ENCODE measurements at places on chromosomes 5 and 9.

GRCh38 chr5:123007754-123008153 is 28.8 kb downstream of the PPIC start:
- DNase-seq = no peak

DNA sequence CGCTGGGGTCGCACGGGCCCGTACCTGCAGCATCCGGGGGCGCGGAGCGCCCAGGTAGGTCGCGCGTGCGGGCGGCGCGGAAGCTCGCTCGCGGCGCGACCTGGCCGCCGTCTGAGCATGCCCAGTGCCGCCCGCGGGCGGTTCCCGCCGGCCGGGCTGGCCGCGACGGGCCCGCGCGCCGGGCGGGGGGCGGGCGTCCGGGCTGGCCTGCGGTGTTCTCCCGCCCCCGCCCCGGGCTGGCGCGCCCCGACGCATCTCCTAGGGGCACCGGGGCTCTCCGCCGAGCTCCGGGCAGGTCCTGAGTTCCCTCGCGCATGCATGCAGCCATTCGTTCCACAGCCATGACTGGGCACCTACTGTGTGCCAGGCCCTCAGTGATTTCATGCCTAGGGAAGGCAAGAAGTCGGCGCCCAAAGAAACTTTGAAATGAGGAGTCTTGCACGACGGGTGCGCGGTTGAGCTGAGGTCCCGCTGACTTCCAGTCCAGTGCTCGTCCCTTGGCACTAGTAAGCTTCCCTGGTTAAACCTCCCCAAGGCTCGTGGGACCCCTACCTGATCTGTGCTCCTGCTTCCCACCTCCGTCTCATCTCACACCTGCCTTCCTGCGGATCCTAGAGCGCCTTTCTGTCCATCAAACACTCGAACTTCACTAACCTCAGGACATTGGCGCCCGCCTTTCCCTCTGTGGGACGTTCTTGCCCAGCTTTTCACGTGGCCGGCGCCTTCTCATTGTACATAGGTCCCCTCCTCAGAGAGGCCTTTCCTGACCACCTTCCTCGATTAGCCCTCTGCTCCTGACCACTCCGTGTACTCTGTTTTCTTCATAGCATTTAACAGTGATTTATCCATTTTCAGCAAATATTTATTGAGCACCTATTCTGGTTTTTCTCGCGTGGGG is at the start of gene PTPN3:
TSS of gene PTPN3 (minus strand) at position 113 of the 898 bp plus-strand sequence. CDS start 34,873 bp downstream, outside the sequence.
- no peak for DNase-seq

DNA sequence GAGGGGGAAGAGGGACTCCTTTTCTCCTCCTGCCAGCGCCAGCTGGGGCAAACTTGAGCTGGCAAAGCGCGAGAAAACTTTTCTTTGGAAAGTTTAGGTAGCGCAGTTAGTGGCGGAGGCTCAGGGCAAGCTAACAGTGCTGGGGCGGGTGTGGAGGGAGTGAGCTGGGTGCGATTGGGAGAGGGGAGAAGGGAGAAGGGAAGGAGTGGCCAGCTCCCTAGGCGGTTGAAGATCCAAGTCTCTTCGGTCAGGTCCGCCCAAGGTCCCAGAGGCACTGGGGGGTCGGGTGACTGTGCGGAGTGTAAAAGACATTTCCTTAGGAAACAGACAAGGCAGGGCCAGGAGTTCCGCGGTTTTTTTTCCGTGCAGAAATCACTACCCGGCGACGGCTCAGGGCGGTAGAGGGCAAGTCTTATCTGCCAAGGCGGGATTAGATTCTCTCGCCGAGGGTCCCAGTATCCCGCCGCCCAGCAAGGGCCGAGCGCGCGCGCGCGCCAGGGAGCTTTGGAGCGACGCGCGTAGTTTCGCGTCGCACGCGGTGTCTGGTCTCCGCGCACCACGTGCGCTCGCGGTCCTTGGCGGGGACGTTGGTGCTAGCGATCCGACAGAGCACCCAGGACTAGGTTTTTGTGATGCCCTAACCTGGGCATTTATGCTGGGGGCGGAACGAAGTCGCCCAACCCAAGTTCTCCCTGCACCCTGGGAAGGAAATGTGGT is 33.6 kb upstream of the NFIB start:
- peak; percentile 15 for DNase-seq

DNA sequence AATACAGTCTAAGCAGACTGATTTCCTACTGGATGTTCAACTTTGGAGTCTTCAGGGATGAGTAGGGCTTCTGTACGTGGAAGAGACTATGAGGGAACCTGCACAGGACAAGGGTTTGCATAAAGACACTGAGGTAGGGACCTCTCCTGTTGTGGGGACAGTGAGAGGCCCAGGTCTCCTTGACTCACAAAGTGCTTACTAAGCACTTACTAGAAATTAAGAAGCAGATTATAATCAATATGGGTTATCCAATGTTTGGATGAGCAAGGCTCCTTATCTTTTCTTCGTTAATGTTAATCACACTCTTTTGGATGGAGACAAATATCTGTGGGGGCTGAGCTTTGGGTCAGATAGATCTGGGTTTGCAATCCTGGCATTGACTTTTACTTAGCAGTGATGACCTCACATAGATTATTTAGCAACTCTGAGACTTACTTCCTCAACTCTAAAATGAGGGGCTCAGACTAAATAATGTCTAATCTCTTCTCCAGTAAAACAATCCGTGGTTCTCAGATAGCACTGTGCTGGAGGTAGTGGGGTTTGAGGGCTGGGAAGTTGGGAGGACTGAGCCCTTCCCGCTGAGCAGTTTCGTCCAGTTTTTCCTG is 45.9 kb downstream of the PDCD1LG2 start:
- no peak for DNase-seq

DNA sequence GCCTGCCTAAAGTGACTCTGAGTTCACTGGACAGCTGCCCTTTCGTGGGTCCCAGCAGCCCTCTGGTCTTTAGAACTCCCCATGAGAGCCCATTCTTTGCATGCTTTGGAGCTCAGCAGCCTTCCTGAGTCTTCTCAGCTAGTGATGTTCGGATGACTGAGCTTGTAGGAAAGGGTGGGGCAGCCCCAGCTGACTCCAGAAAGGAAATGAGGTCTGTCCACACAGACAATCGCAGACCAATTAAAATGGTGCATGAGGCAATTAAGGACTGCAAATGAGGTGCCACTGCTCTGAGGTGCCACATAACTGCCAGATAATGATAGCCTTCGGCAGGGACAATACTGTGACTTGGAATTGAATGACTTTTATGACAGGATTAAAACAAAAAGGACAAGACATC is 25.4 kb upstream of the TOMM5 start:
- peak; percentile 0 for DNase-seq

- DNase-seq = peak; percentile 30
Measured at GRCh38 chr5:93092349-93093105, 488.5 kb downstream of the NR2F1-AS1 start.

DNA sequence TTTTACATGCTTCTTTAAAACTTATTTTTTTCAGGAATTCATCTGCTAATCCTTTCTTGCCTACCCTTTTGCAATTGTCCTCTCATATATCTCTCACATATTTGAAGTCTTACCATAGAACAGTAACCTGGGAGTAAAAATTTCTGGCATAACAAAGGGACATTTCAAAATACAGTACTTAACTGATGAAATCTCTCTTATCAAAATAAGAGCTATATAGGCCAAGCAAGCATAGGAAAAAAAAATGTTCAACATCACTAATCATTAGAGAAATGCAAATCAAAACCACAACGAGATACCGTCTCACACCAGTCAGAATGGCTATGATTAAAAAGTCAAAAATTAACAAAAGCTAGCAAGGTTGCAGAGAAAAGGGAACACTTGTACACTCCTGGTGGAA is 2062.7 kb upstream of the CDH6 start:
- no peak for DNase-seq

DNA sequence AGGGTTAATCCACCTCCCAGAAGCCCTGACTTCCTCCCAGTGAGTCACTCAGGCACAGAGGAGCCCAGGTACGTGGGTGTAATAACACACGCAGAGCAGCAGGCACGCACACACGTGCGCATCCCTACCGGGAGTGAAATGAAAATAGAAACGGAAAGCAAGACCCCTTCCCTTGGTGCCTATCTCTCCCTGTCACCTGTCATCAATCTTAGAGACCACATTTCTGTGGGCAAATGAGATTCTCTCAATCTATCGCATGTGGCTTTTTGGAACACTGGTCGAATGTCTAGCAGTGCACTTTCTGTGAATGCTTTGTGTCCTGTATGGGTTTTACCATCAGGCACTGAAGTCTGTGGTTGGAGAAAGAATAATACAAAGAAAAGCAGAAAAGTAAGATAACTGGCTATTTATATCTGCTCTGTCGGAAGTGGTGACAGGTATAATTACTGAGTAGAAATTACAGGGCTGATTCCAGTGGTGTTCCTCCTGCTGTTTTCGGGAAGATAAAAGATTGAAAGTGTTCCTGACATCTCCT is 137.7 kb upstream of the GRIA1 start:
- no peak for DNase-seq

DNA sequence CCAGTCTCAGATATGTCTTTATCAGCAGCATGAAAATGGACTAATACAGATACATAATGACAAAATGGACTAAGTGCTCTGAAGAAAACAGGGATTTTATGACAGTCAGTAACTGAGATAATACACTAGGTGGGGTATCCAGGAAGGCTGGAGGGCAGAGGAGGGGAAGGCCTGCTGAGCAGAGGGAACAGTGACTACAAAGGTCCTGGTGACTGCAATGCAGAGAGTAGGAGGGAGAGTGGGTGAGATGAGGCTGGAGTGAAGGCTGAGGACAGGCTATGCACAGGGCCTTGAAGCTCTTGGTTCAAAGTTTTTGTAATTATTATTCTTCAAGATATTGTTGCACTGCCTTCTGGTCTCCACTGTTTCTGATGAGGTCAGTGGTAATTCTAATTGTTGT is 4.9 kb downstream of the ACOT12 start:
- DNase-seq = no peak

GRCh38 chr5:107251151-107251550 is 419.6 kb downstream of the EFNA5 start:
- no peak for DNase-seq

DNA sequence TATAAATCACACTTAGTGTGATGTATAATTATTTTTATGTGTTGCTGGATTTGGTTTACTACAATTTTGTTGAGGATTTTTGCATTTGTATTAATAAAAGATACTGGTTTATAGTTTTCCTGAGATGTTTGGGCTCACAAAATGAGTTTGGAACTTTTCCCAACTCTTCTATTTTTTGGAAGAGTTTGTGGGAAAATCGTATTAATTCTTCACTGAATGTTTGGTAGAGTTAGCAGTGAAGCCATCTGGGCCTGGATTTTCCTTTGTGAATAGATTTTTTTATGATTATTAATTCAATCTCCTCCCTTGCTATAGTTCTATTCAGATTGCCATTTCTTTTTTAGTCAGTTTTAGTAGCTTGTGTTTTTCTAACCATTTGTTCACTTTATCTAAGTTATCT is 201.7 kb upstream of the NFIL3 start:
- no peak for DNase-seq

GRCh38 chr5:69374911-69375446 is 5.4 kb downstream of the RAD17 start:
- no peak for DNase-seq

DNA sequence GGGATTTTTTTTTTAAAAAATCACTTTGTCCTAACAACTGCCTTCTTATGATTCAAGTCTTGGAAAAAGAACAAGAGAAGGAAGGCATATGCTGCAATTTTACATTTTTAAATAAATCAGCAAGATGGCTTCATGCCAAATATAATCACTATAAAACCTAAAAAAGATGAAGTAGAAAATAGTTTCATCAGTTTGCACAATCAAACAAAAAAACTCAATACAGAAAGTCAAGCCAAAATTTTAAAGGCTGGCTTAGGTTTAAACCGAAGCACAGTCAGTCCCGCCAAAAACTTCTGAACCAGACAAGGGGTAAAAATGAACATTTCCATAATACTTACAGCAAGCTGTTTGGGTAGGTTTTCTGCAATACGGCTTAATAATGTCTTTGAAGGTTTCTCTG is 57.3 kb downstream of the ZFR start:
- DNase-seq = no peak

GRCh38 chr9:82584349-82584863 is 478.5 kb downstream of the RASEF start:
- no peak for DNase-seq

DNA sequence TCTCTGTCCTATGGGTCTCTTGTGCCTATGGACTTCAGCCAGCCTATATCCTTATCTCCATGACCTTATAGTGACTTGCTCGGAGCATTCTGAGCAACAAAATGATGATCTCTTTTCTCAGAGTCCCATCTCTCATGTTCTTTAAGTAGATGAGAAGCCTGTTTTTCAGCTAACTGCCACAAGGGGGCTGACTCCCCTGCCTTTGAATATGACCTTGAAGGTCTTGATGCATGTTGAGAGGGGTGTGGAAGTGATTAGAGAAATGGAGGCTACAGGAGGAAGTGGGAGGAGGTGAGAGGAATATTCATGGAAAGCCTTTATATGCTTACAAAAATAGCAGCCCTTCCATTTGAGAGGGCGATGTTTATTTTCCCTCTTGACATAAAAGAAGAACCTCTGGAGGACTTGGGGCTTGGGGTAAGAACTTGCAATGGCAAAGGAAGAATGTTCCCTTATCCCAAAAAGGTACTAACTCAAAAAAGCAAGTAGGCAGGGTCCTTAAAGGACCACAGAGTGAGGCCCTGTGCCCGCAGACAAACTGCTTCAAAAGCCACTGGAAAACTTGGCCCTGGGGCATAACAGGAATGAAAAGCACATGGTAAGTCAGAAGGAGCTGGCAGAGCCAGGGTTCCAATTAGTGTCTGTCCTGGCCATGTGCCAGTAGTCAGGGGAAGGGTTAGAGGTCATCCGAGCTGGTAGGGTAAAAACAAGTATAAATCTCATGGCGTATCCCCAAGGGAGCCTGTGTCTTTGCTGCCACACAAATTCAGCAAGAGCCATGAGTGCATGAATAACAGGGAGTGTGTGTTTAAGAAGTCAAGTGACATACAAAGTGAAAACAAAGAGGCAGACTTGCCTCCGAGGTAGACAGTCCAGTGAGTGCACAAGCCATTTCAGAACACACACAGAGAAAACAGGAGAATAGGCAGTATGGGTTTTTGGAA is 39.1 kb downstream of the FGD3 start:
- no peak for DNase-seq

- no peak for DNase-seq
Measured at GRCh38 chr5:123701511-123702200, 189.7 kb downstream of the CSNK1G3 start.

- DNase-seq = peak; percentile 79
Measured at GRCh38 chr9:86282979-86283535, 719 bp upstream of the ISCA1 start.

GRCh38 chr5:118325931-118326330 is 662.4 kb downstream of the DTWD2 start:
- peak; percentile 7 for DNase-seq

GRCh38 chr5:169223595-169223953 is 77.4 kb downstream of the SLIT3 start:
- no peak for DNase-seq

GRCh38 chr9:8030095-8030494 is 230.5 kb upstream of the DMAC1 start:
- DNase-seq = no peak
